ENCODE measurements at places on chromosomes 5 and 9. TPM values are rescaled to one million over a fixed set of nuclear protein-coding genes. Genes with fewer than 3 reads are reported as not detected.

The FCHO2 gene
- 1.4 TPM for total RNA-seq

The CSNK1G3 gene
- total RNA-seq = 29.3 TPM

The PCDHA8 gene
- not detected for total RNA-seq

The SPINK5 gene
- not detected for total RNA-seq

The PCDHGC3 gene
- not detected for total RNA-seq

The RASEF gene
- 0.08 TPM for total RNA-seq

The PCDHGA7 gene
- not detected for total RNA-seq

The GABRP gene
- total RNA-seq = not detected

The GABRA6 gene
- not detected for total RNA-seq

The PCDHB2 gene
- 0.05 TPM for total RNA-seq

The RNF145 gene
- 88.0 TPM for total RNA-seq

The SPINK4 gene
- total RNA-seq = not detected

The ADGRD2 gene
- total RNA-seq = not detected

The PCDHA9 gene
- not detected for total RNA-seq

The ZFAND5 gene
- 71.4 TPM for total RNA-seq

The TAS2R1 gene
- total RNA-seq = not detected

Measured in activated naive CD4-positive, alpha-beta T cell treated with anti-CD3 and anti-CD28 coated beads, Interleukin-2, amount 10 ng/mL, durations not matched to agents 5 hours and 36 hours (primary cell).